Stimulated activated CD4-positive, alpha-beta T cell treated with anti-CD3 and anti-CD28 coated beads, Interleukin-12 subunit alpha, Interleukin-12 subunit beta, amount 100 ng/mL, for 48 hours (primary cell): ENCODE measurements at places on chromosomes 2 and 18.

DNA sequence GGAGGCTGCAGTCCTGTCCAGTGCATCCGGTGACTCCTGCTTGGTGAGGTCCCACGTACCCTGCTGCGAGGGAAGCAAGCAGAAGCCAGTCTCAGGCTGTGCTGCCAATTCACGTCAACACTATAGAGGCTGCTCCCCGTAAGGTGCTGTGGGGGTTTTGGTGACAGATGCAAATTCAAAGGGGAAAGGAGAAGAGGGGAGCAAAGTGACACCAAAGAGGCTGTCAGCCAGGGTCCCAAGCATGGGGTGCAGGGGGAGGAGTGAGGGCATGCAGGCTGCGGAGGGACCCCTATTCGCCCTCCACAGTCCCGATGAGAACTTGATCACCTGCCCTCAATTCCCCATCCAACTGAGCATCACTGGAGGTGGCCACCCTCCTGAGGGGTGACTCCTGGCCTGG lies 179.4 kb upstream of the HS6ST1 start:
- no peak for DNase-seq

GRCh38 chr2:86280191-86280667 lies 57.2 kb downstream of the REEP1 start:
- no peak for DNase-seq

GRCh38 chr2:16553226-16553625 lies 112.4 kb downstream of the CYRIA start:
- DNase-seq = peak; percentile 0

GRCh38 chr2:45191146-45191863 lies 182.1 kb upstream of the SIX2 start:
- DNase-seq = no peak

- no peak for DNase-seq
Observed at GRCh38 chr2:215685238-215685990, 249.5 kb upstream of the FN1 start.

GRCh38 chr2:70936979-70937811 lies 1.5 kb downstream of the ATP6V1B1 start:
- no peak for DNase-seq

DNA sequence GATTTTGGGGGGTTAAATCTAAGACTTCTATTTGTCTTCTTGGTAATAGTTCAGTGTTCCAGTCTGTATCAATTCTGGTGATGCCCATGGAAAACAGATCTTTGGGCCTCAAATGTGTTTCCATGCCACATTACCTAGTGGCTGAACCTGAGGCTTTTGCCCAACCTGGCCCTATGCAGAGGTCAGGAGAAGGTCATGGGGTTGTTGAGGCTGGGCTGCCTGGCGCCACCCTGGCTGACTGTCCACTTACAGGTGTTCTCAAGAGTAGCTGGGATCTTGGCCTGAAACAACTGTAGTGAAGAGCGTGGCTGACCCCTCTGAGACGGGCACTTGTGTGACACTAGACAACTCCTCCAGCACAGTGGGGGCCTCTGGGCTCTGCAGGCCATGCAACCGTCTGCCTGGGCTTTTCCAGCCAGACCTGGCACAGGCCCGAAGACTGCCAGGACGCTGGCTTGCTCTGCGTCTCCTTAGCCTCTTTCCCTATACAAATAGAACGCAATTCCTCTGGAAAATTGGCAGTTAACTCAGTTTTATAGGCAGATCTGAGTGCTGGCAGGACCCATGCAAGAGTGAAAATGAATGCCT lies 127.8 kb downstream of the TRIM43 start:
- DNase-seq = no peak

DNA sequence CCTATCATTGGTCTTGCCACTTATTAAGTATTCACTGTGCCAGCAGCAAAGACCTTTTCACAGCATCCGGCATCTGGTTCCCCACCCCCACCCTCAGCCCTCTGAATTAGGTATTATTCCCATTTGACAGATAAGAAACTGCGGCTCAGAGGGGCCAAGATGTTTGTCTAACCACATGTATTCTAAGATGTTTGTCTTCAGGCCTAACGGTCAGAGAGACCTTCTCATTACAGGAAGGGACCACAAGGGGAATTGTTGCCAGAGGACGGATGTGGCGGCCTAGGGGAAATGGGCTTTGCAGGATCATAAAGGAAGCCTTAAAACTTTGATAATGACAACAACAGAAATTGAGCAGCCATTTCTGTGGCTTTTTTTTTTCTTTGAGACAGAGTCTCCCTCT lies 16.6 kb downstream of the NPPC start:
- no peak for DNase-seq

DNA sequence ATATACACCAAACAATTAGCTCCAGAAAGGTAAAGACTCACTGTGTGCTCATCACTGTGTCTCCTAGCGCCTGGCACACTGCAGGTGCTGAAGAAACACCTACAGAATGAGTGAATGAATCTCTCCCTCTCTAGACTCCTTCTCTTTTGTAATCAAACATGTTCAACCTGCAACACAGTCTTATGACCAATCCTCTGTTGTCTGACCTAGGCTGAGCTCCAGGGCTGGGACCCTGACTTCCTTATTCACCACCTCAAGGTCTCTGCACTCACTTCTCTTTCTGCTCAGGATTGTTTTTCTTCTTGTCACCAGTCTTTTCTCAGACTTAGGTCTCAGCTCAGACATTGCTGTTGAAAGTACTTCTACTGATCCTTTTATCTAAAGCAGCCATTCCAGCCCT lies 9.8 kb downstream of the CKAP2L start:
- DNase-seq = no peak

DNA sequence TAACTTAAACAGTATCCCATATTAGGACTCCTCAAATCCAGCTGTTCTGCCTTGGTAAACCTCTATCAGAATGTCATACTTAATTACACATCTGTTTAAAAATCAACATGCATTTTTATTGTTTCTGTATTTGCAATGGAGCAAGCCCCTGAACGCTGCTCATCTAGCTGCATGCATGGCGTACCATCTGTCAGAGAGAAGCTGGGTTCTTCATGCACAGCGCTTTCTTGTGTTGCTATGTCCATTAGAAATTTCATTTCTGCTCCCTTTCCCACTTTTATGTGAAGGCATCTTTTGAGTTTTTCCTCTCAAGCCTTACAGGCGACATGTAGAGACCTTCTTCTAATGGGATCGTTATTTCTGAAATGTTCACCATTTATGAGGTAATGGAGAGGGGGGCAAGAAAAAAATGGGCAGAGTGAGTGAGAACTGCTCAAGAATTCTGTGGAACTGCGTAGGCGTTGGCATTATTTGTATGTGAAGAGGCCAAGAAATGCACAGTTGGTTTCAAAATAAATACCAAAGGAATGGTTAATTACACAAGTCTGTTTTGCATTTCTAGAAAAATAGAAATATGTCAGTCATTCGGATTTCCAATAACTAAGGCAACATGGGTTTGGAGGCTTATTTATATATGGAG lies 31.6 kb downstream of the INSIG2 start:
- DNase-seq = no peak

- DNase-seq = no peak
Observed at GRCh38 chr2:127410871-127411652, 7.2 kb upstream of the PROC start.
